ENCODE measurements at places on chromosomes 2 and 18. TPM values are rescaled to one million over a fixed set of nuclear protein-coding genes. Genes with fewer than 3 reads are reported as not detected.
A peak's percentile ranks its signal among the peaks of the same experiment; 100 is the strongest.

DNA sequence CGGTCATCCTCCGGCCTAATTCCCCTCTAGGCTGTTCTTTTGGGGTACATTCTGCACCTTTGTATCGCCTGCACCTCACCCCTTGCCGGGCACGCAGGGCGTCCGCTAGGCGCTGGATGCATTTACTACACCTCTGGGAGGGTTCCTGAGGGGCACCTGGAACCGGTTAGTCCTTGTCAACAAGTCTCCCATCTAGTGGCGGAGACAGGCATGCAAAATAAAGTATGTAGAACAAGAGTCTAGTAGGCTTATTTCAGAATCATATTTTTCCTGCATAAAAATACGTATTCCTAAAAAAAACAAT lies 705 bp upstream of the TEX261 start:
- peak; percentile 48 for DNase-seq

DNA sequence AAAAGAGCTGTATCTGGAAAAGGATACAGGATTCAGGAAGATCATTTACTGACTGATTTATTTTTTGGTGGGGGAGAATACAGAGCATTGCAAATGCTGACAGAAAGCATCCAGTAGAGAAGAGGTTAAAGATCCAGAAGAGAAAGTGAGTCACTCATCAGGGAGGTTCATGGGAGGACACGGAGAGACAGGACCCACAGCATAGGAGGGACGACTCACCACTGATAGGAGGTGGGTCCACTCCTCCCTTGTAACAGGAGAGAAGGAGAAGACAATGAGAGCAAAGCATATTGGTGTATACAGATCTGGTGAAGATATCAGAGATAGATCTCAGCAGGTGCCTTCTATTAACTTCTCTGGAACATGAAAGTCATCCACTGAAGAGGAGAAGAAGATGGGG lies 142.4 kb upstream of the AQP4 start:
- DNase-seq, result no peak

DNA sequence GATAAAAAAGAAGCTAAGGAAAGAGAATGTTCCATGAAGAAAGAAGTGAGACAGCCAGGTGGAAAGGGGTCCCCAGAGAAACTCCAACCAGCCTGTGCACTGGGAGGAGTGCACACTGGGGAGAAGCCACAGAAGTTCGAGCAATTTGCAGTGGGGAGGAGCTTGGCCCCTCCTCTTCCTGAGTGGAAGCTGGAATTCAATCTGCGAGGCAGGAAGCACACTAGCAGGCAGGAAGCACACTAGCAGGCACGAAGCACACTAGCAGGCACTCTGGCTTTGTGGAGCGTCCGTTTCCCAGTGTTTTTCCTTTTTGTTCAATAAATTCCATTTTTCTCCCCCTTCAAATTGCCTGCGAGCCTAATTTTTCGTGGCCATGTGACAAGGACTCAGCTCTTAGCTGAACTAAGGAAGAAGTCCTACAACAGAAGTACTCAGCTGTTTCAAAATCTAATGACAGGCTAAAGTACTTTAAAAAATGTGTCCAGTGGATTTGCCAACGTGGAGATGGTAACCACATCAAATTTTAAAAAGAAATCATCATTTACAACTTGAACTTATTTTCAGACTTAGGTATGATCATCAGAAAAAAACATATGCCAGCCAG lies 21.4 kb upstream of the SPIRE1 start:
- DNase-seq, result peak; percentile 65

GRCh38 chr2:141923657-141924056 lies 207.2 kb downstream of the LRP1B start:
- peak; percentile 66 for DNase-seq

DNA sequence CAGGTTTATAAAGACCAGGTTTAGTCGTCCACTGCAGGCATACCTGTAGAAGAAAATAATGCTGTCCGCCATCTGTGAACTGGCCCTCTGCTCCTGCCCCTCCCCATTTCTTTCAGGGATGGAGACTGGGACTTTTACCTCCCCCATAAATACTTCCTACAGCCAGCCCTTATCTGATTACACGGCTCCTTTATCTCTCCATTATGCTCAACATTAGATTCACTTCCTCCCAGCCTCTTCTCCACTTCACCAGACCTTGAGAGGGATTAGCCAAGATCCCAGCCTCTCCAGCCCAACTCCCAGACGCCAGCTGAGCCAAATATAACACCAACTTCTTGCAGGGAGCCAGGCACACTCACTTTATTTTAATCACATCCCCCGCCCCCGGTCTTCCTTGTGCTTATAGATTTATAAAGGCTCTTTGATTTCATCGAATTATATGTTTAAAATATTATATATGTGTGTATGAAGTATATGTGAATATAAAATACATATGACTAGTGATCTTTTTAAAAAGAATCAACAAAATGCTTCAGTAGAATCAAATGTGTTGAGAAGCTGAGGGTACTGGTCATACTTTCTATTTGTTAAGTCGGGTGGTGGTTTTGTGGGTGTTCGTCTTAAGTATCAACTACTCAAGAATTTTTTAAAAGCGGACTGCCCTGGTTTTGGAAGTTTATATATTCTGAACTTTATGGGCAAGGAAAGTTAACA lies 81.0 kb downstream of the SPRED2 start:
- peak; percentile 23 for DNase-seq

DNA sequence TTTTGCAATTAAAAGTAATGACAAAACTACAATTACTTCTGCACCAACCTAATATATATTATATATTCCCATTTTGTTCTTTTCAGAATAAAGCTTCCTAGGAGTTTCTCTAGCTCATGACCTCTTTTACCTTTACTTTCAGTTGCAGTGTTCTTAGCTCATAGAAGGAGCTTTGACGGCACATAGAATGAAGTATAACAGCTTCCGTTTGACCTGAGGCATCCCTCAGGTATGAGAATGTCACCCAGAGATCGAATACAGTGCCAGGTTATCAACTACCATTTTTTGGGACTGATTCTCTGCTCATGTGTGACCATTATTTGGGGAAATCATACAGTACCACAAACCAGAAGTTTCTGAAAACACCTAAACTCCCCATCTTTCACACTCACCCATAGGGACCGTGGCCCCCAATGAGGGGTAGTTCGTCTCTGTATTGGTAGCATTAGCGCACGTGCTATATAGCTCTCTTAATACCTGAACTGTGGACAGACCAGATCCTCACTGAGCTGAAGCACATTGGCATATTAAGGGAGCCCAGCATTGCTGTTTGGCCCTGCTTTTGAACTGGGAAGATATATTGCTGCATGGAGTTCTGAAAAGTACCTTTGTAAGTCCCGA lies 123.0 kb downstream of the SPTBN1 start:
- no peak for DNase-seq

MC5R gene
- total RNA-seq, result not detected

Data from GM23248 (cell line).